ENCODE measurements at places on chromosomes 1 and 21.
A peak's percentile ranks its signal among the peaks of the same experiment; 100 is the strongest.

DNA sequence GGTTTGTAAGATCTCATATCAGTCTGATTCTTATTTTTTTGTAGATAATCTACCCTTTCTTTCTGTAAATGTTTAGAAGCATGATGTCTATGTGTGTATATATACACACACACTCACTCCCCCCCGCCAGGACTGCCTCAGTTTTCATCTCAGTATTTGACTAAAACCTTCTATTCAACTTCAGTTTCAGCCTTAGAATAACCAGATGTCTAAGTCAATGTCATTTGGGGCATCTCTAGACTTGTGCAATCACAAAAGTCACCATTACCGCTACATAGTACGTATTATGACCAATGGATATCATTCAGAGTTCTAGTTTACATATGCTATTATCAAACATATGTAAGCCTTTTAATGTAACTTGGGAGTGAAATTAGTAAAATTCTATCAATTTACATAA, 53.3 kb upstream of the BOLA1 start:
- DNase-seq: no peak

GRCh38 chr1:214402613-214403083, 121.7 kb downstream of the SMYD2 start:
- DNase-seq: no peak

- DNase-seq: no peak
Observed at GRCh38 chr1:234258071-234258470, 115.2 kb upstream of the COA6 start.

DNA sequence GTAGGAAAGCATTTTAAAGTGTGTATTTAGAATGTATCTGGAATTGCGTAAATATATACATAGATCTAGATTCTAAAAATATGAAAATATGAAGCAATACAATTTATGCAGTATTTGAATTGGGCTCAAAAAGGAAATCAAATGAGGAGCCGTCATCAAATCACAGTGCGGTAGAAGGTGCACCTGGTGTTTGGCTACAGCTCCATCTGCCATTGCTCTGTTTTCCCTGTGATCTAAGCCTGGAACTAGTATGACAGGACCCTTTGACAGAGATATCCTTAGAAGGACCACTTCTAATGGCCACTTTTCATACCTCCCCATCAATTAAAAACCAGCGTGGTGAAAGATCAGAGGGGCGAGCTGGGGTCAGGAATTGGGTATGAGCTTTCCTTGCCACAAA, 202.6 kb downstream of the NFIA start:
- peak; percentile 70 for DNase-seq

DNA sequence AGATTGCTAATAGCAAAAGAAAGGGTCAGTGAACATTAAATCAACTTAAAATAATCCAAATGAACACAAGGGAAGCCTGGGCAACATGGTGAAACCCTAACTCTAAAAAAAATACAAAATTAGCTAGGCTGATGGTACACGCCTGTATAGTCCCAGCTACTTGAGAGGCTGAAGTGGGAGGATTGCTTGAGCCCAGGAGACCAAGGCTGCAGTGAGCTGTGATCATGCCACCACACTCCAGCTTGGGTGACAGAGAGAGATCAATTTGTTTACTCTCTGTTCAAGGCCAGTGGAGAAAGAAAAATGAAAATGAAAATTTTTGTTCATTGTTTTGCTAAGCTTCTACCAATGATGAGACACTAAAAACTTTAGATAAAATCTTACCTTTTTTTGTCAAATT, 24.8 kb downstream of the WDR47 start:
- no peak for DNase-seq

GRCh38 chr1:169741666-169742394, 8.0 kb upstream of the SELE start:
- DNase-seq: no peak

GRCh38 chr1:216632980-216633379, 90.2 kb downstream of the ESRRG start:
- no peak for DNase-seq

- DNase-seq: peak; percentile 65
Observed at GRCh38 chr1:89454845-89455521, 69.6 kb upstream of the LRRC8B start.

- peak; percentile 53 for DNase-seq
Observed at GRCh38 chr1:153400244-153400643, 9.4 kb upstream of the S100A8 start.

DNA sequence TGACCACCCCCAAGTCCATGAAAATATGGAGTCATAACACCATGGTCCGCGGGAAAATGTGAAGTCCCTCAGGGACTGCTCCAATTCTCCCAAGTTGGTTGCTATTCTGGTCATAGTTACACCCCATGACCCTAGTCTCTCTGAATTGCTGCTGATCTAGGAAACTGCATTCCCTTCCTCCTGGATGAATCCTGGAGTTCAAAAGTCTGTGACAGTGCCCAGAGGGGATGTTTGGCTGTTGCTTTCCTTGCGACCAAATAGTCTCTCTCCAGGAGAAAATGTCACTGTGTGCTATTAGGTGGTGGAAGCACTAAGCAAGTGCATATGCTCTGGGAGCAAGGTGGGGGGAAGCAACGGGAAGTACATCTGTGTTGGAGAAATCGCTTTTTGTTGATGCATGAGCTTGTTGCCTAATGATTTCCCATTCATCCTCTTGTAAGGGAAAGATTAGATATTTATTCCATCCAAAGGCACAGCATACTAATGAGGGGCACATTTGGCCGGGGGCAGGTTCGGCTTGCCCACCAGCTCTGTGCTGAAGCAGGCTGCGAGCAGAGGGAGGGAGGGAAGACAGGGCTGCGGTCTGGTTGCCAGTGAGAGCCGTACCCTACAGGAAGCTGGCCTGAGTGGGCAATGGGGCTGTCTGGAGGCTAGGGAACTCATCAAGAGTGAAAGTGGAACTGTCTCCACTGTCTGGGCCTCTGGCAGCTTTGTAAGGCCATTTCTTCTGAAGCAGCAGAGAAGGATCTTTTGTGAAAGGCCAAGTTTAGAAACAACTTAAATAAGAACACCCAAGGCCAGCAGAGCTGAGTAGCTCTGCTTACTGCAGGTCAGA, 27.2 kb downstream of the SYT6 start:
- no peak for DNase-seq

- no peak for DNase-seq
Observed at GRCh38 chr1:230246551-230246950, 179.5 kb downstream of the GALNT2 start.

GRCh38 chr1:2049225-2049717, 940 bp upstream of the PRKCZ start:
- DNase-seq: no peak

DNA sequence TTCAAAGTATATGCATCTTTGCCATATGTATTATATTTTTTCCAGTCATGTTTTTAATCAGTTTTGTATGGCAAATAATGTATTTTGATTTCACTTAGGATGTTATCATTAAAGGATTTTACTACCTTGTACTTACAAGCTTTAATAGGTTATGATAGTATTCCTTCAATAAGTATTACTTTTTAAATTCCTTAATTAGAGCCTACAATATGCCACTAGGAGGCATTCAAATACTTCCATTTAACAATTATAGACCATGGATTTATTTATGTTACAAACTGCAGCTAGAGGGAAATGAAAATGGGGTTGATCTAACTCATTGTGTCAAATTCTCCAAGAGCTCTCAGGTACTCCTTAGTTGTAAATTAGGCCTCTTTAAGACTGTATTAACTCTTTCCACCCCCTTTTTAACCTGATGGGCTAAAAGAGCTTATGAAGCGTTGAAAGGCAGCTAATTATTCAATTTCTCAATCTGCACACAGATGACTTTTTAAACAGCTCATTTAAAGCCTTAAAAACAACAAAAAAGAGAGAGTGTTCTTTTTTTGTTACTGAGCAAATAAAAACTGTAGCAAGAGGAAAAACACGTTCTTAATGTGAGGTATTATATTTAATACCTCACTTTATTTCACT, 156.2 kb downstream of the DENND1B start:
- peak; percentile 40 for DNase-seq

GRCh38 chr1:209786146-209786545, 1.8 kb upstream of the C1orf74 start:
- no peak for DNase-seq

- DNase-seq: peak; percentile 46
Observed at GRCh38 chr1:20717452-20718342, at the start of gene KIF17. TSS of gene KIF17 (minus strand) at chr1:20718007. CDS start at chr1:20717706, 301 bp downstream.

DNA sequence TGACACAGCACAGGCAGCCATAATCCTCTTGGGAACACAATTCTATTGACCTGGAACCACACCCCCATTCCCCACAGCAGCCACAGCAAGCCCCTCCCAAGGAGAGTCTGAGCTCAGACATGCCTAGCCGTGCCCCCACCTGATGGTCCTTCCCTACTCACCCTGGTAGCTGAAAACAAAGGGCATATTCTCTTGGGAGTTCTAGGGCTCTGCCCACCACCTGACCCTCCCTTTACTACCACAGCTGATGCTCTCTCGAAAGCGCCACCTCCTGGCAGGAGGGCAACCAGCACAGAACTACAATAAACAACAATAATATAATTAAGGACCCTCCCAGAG, 184.8 kb upstream of the COA6 start:
- DNase-seq: no peak

- DNase-seq: no peak
Observed at GRCh38 chr21:34730756-34731445, 62.1 kb downstream of the CLIC6 start.

GRCh38 chr1:219161371-219161770, 12.3 kb upstream of the LYPLAL1 start:
- no peak for DNase-seq

GRCh38 chr1:35866991-35867390, 16.0 kb upstream of the AGO1 start:
- no peak for DNase-seq

GRCh38 chr1:177142010-177142409, 22.5 kb downstream of the ASTN1 start:
- no peak for DNase-seq

DNA sequence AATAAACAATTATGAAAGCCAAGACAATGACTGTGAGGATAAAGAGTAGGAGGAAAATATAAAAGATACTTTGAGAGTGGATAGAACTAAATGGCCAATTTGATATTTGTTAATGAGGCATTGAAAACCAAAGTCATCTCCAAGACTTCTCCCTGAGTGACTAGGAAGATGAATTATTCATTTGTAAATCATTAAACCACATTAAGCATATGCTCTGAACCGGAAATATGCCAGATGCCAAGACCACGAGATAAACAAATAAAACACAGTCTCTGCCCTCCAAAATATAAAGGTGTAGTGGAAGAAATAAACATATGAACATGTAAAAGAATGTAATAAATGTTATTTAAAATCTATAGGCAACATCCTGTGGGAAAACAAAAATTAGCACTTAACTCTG, 78.8 kb downstream of the MRPL39 start:
- no peak for DNase-seq

GRCh38 chr1:55824251-55824640, 609.1 kb upstream of the USP24 start:
- DNase-seq: no peak

GRCh38 chr1:160402001-160402795, 1.8 kb downstream of the VANGL2 start:
- DNase-seq: no peak

DNA sequence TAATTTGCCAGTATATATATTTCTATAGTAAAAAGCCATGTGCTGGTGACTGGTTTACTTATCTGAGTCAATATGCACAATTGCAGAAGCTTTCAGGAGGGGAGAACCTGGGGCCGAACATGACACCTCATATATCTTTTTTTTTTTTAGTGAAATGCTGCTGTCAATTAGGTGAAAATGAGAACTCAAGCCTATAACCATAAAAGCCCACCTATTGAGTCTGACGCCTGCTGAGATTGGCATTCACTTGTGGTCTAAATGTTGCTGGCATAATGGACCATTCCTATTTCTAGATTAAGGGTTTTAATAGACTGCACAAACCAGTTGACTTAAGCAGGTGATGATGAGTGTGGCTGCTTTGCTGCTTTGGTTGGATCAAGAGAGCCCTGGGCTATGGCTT, 10.8 kb downstream of the NTMT2 start:
- DNase-seq: peak; percentile 83

- no peak for DNase-seq
Observed at GRCh38 chr1:211761400-211761799, 69.2 kb downstream of the LPGAT1 start.

GRCh38 chr1:77220687-77221463, 1.6 kb upstream of the PIGK start:
- DNase-seq: no peak

DNA sequence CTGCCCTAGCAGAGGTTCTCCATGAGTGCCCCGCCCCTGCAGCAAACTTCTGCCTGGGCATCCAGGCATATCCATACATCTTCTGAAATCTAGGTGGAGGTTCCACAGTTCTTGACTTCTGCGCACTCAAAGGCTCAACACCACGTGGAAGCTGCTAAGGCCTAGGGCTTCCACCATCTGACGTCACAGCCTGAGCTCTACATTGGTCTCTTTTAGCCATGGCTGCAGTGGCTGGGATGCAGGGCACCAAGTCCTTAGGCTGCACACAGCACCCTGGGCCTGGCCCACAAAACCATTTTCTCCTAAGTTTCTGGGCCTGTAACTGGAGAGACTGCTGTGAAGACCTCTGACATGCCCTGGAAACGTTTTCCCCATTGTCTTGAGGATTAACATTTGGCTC, 272.6 kb upstream of the PLXNA2 start:
- no peak for DNase-seq

DNA sequence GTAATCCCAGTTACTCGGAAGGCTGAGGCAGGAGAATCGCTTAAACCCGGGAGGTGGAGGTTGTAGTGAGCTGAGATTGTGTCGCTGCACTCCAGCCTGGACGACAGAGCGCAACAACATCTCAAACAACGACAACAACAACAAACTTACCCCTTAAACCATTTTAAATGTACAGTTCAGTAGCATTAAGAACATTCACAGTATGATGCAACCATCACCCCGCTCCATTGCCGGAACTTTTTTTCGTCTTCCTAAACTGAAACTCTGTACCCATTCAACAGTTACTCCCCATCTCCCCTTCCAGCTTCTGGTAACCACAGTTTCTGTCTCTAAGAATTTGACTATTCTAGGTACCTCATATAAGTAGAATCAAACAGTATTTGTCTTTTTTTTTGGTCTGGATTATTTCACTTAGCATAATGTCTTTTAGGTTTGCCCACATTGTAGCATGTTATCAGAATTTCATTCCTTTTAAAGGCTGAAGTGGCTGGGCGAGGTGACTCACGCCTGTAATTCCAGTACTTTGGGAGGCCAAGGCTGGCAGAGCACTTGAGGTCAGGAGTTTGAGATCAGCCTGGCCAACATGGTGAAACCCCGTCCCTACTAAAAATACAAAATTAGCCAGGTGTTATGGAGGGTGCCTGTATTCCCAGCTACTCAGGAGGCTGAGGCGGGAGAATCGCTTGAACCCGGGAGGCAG, 19.6 kb downstream of the CA6 start:
- no peak for DNase-seq

DNA sequence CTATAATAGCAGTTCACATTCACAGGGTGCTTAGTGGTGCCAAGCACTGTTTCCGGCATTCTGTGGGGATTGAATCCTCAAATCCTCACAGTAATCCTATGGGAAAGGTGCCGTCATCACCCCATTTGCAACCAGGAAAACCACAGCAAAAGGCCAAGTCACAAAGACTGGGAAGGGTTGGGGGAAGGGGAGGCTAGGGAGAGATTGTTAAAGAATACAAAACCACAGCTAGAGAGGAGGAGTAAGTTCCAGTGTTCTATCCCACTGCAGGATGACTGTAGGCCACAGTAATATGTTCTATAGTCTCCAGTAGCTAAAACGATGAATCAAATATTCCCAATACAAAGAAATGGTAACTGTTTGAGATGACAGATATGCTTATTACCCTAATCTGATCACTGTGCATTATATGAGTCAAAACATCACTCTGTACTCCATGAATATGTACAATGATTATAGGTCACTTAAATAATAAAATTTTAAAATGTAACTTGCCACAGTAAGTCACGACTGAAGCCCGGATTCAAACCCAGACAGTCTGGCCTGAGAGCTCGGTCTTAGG, 256.8 kb downstream of the TOMM20 start:
- no peak for DNase-seq
